COLO829 (cell line): ENCODE measurements at places on chromosomes 11 and 22.

DNA sequence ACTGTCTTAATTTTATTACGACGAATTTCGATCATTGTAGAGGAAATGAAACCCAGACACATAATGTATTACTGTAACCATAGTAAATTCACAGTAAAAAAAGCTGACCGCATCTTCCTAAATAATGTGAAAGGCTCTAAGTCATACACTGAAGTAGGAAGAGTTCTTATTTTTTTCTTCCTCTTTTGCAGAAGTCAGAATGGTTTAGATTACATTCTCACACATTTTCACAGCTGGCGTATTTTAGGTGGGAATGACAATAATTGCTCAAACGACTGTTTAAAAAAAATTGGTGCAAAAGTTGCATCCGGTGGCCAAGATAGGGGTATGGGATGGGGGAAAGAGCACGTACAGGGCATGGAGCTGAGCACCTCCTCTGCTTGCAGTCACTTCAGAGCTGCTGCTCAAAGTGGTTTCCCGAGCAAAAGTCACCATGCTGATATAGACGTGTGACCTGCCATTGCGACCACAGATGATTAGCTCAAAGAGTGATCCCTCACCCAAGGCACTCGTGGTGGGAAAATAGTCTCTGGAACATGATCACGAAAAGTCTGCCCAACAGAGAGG lies 35.3 kb downstream of the MMP13 start:
- no peak for DNase-seq

GRCh38 chr11:66017321-66017720 lies 5.5 kb downstream of the CST6 start:
- DNase-seq, result no peak

DNA sequence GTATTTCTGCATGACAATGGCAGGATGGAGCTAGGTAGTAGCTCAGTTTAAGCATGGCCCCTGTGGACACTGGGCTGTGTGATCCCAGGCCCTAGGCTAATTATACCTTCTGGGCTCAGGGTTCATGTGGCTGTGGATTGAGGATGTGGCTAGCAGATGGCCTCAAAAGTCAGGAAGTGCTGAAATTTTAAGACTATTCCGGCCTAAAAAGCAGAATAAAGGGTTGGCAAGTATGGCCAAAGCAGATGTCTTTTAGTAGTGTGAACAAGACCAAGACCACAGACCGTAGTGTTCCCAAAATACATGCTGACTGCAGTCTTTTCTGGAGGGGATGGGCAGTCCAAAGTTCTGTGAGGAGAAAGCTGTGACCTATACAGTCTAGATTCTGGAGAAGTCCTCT lies 115.7 kb upstream of the RAG2 start:
- DNase-seq, result no peak

GRCh38 chr11:79485694-79486093 lies 44.9 kb upstream of the TENM4 start:
- no peak for DNase-seq

- no peak for DNase-seq
These were observed 1.5 kb upstream of the PACSIN3 start for GRCh38 chr11:47187723-47188122.

- no peak for DNase-seq
These were observed 87.6 kb downstream of the UVRAG start for GRCh38 chr11:75902631-75903030.

DNA sequence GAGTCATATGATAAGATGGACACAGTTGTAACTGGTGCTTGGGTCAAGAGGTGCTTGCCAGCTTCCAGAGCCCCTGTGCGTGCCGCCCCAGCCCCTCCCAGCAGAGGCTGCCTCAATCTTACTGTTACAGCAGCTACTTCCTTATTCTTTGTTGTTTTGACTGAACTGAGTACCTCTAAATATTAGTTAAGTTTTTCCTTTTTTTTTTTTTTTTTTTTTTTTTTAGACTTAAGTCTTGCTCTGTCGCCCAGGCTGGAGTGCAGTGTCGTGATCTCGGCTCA lies 8.8 kb downstream of the ZBED4 start:
- DNase-seq, result peak; percentile 51

- DNase-seq, result no peak
These were observed 70.7 kb upstream of the THY1 start for GRCh38 chr11:119493712-119494111.

GRCh38 chr11:95072948-95073347 lies 6.2 kb downstream of the SRSF8 start:
- no peak for DNase-seq

- DNase-seq, result no peak
These were observed 215.6 kb downstream of the DDX10 start for GRCh38 chr11:108880510-108880909.

DNA sequence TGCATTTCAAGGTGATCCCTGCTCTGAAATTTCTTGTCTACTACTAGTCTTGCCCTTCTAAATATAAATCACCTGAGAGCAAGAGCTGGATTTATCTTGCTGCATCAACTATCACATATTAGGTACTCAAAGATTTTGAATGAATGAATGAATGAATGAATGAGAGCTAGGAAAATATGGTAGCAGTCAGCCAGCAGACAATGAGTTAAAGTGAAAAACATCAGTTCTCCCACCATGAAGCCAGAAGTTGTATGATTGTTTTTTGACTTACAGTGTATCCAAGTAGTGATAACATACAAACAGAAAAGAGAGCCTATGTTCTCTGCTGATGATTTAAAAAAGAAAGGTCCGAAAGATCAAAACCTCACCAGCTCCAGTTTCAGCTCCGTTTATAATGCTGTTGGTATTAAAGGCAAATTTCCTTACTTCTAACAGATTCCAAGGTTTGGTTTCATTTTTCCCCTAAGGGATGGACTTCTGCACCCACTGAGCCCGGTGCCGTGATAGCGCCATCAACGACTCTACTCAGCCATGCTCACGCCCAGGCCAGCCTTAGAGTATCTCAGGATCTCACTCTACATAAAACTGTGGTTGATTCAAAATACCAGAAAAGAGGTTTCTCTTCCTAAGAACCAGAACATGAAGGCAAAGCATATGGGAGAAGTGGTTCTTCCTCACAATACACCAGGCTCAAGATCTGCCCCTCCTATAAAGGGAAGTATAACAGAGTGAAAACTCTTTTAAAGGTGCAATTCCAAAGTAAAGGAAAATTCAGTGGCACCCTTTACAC lies 92.0 kb downstream of the SGSM3 start:
- no peak for DNase-seq

DNA sequence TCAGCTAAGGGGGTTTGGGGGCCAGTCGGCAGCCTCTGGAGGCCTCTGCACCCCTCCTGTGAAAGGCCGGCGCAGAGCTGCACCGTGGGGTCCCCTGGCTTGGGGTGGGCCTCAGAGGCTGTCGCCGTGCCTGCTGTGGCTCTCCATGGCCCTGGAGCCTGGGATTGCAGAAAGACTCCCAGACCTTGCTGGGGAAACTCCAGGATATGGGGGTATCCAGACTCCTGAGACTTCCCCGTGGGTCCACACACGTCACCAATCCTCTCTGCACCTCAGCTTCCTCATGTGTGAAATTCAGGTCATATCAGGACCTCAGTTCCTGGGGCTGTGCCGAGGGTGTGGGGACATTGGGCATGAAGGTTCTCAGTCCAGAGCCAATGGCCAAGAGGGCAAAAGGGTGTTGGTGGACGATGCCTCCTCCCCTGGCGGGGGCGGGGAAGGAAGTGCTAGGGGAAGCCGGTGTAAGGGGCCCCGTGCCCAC lies 97.1 kb downstream of the KCNQ1 start:
- no peak for DNase-seq

DNA sequence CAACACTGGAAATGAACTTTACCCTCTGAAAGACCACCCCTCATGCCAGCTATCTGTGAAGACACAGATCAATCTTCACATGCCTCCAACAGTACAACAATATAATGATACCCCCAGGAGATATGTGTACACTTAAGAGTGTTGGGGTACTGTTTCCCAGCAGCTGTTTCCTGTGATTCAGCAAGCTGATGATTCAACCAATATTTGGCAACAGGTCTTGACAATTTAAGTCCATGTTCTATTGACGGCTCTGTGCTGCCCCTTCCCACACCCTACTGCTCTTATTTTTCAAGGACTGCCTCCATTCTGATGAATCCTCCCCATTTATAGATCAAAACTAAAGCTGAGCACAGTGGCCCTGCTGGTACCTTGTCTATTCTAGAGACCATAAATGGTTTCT lies 6.6 kb downstream of the SNX19 start:
- no peak for DNase-seq

GRCh38 chr11:86620891-86621521 lies 51.4 kb downstream of the ME3 start:
- DNase-seq, result no peak

DNA sequence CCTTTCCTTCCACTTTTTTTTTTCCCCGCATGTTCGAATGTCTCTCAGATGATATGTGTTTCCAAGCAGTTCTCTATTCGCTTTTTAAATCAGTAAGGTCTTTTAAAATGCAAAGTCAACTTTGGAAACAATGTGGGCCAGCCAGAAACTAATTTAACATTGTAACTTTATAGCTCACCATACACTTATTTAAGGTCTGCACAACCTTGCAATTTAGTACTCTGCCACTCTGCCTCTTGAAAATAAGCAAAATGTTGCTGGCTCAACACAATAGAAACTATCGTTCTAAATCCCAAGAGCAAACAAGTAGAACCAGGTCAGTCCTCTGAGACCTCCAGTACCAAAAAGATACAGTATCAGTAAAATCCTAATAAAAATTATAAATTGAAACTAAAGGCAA lies 109.0 kb downstream of the SIK3 start:
- DNase-seq, result no peak
